Activated CD8-positive, alpha-beta memory T cell treated with anti-CD3 and anti-CD28 coated beads, Interleukin-2, amount 50 U/mL, for 4 hours (primary cell): ENCODE measurements at places on chromosomes 13 and 19.

DNA sequence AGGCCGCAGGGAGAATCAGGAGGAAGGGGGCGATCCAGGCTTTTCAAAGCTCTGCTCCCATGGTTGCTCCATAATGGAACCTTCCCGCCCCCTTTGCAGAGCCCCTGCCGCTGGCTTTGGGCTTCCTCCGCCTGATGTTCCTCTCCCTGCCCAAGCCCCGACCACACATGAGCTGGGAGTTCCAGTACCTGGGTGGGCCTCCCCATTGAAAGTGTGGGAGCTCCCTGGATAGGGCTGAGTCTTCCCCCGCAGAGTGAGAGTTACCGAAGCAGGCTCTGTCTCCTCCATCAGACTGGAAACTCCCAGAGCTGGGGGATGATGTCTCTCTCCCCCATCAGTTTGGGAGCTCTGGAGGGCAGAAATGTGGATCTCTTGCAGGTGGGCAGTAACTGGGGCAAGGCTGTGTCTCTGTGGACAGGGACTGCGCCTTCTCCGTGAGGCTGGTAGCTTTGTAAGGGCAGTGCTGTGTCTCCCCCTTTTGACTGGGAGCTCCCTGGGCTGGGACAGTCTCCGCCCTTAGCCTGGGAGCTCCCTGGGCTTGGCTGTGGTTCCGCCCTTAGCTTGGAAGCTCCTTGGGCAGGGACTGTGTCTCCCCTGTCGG is 722 bp downstream of the DCAF15 start:
- no peak for DNase-seq

DNA sequence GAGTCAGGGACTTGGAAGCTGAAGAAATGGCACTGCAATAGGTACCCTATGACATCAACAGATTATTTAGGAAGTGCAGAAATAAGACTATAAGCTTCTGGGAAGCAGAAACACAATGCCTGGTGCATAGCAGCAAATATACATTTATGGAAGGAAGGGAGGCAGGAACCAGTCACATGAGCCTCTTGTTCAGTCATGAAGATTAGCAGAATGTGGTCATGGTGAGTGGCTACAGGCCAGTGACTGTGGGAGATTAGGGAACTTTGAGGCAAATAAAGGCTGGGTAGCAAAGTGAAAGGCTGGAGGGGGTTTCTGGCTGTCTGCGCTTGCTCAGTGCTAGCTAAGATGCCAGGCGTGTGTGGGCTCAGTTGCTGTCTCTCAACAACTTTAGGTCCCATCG is 96.3 kb downstream of the EPSTI1 start:
- DNase-seq, result no peak

DNA sequence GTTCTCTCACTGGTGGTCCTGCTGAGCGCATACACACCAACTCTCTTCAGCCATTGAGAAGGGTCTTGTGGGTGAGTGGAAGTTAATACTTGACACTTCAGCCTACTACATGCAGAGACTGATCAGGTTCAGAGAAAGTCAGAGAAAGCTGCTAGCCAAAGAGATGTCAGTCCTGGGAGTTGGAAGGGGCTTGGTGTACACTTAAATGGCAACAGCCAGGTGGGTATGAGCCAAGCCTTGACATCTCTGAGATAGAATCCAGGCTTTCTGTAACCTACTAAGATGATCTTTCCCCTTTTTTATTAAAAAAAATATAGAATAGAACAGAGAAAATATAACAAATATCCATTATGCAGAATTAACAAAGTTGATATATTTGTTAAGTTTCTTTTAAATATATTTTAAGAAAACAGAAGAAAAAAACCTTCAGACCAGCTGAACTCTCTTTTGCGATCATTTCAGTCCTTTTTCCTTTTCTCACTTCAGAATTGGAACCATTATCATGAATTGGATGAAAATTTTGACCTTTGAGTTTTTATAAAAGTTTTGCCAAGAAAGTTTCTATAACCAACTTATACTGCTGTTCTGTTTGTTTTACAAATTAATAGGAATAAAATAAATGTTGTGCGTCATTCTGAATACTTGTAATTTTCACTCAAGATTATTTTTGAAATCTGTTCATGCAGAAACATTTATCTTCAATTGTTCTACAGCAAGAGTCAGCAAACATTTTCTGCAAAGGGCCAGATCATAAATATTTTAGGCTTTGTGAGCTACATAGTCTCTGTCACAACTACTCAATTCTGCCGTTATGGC is 153.0 kb downstream of the RFC3 start:
- DNase-seq, result no peak

DNA sequence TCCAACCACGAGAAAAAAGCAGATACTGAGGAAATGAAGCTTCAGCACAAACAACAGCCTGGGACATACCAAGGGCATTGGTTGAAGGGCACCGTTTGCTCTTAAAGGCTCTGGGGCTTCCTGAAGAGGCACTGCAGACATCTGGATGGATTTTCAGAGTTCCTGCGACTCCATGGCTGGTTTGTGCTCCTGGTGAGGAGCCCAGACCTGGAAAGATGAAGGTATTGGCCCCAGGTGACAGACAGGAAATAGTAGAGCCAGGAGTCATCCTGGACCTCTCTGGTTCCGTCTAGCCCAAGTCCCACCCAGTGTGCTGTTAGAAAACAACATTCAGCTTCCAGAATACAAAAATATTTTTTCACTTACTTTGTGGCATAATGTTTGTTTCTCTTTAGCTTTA is 6.3 kb downstream of the IL17D start:
- DNase-seq, result no peak

GRCh38 chr19:14058182-14059092 is 3.4 kb downstream of the PALM3 start:
- no peak for DNase-seq

- no peak for DNase-seq
Observed at GRCh38 chr13:51828730-51829567, 16.0 kb downstream of the TMEM272 start.
